Activated CD4-positive, alpha-beta T cell treated with anti-CD3 and anti-CD28 coated beads for 36 hours (primary cell): ENCODE measurements at places on chromosomes 6 and 20.

GRCh38 chr6:161837854-161838253, 564.0 kb upstream of the AGPAT4 start:
- DNase-seq, result no peak

GRCh38 chr20:63343460-63344445, 17.4 kb downstream of the CHRNA4 start:
- DNase-seq, result no peak

- no peak for DNase-seq
Observed at GRCh38 chr20:50100552-50100951, 12.4 kb downstream of the UBE2V1 start.

GRCh38 chr6:31345026-31345730, 11.8 kb downstream of the HLA-B start:
- no peak for DNase-seq

DNA sequence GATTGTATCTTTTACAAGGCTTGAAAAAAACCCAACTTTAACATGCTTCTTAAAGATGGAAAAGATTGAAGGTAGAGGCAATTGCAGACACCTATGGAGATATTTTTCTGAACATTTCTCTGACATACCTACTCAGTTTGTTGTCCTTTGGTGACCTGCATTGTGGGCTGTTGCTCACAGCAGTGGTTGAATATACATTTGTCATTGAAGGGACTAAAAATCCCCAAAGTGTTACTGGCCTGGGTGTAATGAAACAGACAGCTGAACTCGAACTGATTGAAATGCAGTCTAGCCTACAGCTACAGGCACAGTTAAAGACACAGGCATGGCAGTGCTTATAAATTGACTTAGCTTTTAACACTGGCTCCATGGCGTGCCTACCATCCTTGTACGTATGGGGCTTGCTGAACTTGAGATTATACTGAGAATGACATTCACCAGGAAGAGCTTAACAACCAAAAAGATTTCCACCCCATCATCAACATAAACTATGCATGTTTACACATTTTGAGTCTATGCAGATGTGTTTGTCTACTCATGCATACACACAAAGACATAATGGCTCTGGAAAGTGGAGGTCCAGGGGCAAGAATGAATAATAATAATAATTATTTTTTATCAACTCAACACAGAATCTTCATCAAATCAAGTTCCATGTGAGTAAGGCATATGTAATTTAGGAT, 83.2 kb upstream of the NOX3 start:
- no peak for DNase-seq

- DNase-seq, result no peak
Observed at GRCh38 chr6:56483929-56484328, 158.8 kb downstream of the DST start.
